Bronchial epithelial cell (primary cell): ENCODE measurements at places on chromosomes 13 and 19. TPM values are rescaled to one million over a fixed set of nuclear protein-coding genes. Genes with fewer than 3 reads are reported as not detected.

- DNase-seq: no peak
These were observed 12.2 kb upstream of the C19orf33 start for GRCh38 chr19:38291855-38292254.

- peak; percentile 73 for DNase-seq
These were observed 43.4 kb upstream of the MAP3K10 start for GRCh38 chr19:40147693-40148347.

DNA sequence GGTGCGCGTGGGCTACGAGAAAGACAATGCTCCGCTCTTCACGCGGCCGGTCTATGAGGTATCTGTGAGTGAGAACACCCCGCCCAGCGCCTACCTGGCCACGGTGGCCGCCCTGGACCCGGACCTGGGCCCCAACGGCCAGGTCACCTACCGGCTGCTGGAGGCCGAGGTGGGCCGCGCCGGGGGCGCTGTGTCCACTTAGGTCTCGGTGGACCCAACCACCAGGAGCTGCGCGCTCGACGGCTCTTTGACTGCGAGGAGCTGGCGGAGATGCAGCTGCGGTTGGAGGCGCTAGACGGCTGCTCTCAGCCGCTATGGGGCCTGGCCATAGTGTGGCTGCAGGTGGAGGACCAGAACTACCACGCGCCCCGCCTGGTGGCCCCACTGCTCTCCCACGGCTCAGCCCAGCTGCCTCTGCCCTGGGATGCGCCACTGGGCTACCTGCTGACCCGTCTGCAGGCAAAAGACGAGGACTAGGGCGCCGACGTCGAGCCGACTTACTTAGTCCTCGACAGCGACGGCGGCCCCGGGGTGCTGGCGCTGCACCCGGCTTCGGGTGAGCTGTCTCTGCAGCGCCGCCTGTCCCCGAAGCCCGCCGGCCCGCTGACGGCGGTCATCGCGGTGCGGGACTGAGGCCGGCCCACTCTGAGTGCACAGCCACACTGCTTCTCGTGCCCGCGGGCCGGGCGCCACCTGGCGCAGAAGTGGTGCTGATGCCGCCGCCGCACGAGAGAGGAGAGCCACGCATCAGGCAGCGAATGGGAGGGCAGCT is 173.0 kb downstream of the OLFM4 start:
- DNase-seq: no peak

TRAPPC2B gene
- total RNA-seq: 13.7 and 16.5 TPM in 2 replicates

- DNase-seq: no peak
These were observed 23.8 kb upstream of the SHKBP1 start for GRCh38 chr19:40552848-40553247.

CYP4F2 gene
- total RNA-seq: under 0.01 TPM in 1 of 2 replicates, not detected in the other

- DNase-seq: no peak
These were observed 56.3 kb upstream of the UBAC2 start for GRCh38 chr13:99144306-99144705.

DNA sequence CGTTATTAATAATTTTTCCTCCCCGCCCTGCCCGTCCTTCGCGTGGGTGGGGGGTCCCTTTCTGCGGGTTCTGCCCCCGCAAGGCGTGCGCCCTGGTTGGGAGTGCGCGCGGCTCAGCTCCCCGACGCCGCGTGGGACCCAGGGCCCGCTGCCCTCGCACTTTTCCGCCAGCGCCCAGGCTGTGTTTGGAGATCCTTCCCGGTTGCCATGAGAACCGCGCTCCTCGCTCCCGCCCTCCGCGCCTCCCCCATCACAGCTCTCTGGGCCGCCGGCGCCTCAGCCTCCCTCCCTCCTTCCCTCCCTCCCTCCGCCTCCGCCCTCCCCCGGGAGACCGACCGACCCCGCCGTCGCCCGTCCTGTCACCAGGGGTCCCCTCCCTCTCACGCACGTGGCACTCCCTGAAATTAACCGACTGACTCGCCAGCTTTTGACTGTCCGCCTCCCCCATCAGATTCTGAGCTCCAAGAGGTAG is 2.4 kb upstream of the SSBP4 start:
- no peak for DNase-seq

DNA sequence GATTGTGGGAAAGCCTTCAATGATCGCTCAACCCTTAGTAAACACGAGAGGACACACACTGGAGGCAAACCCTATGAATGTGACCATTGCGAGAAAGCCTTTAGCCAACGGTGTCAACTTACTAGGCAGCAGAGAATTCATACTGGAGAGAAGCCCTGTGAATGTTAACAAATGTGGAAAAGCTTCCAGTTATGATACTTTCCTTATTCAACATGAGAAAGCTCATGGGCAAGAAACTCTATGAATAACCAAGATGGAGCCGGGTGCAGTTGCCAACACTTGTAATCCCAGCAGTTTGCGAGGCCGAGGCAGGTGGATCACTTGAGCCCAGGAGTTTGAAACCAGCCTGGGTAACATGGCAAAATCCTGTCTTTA is 15.8 kb upstream of the ZNF8 start:
- DNase-seq: no peak

DNA sequence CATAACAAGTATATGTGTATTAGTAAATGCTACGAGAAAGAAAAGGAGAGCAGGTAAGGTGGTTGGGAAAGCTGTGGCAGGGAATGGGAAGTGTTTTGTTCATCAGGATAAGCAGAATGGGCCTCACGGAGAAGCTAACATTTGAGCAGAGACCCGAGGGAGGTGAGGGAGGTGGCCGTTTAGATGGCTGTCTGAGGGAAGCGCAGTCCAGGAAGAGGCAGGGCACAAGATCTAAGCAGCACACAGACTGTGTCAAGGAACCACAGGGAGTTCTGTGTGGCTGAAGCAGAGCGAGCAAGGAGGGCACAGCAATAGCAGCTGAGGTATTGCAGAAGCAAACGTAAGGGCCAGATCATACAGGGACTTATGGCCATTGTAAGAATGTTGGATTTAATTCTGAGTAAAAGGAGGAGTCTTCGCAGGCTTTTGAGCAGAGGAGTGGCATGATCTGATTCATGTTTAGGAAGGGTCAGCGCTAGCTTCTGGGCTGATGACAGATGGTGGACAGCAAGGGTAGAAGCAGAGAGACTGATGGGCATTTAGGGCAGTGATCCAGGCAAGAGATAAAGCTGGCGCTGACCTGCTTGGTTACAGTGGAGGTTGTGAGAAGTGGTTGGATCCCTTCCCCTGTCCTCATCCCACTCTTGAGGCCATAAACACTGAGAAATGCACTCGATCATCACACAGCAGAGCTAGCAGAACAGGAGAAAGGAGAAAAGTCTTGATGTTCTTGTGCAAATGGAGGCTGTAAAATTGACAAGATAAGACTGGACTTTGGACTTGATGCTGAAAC is 199.9 kb downstream of the LACC1 start:
- DNase-seq: no peak

- no peak for DNase-seq
These were observed at the start of gene MOB3A for GRCh38 chr19:2096034-2096479. TSS of gene MOB3A (minus strand) at chr19:2096326. CDS start at chr19:2078560, 17,766 bp downstream.

DNA sequence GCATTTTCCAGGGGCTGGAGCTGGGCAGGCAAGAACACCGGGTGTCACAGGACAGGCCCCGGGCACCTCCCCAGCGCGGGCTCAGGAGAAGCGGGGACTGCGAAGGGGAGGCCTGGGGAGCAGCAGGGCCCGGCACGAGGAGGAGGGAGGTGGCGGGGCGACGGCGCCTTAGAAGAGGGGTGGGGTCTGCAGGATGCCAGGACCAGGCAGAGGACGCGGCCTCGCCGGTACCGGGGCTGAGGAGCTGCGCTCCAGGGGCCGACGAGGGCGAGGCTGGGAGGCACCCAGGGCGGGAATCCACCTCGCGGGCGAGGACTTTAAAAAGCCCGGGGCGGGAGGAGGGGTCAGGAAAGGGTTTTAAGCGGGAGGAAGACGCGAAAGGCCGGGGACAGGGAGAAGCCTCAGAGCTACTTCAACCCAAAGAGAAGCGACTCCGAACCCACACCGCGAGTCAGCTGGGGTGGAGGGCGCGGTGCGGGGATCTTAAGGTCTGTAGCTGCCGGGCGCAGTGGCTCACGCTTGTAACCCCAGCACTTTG is 665 bp downstream of the ZNF347 start:
- DNase-seq: no peak

URAD gene
- not detected in 2 replicates for total RNA-seq

- no peak for DNase-seq
These were observed 308.0 kb downstream of the OLFM4 start for GRCh38 chr13:53336441-53337160.

FSD1 gene
- 0.13 and 0.26 TPM in 2 replicates for total RNA-seq

IL12RB1 gene
- total RNA-seq: under 0.01 TPM in 1 of 2 replicates, not detected in the other

DNA sequence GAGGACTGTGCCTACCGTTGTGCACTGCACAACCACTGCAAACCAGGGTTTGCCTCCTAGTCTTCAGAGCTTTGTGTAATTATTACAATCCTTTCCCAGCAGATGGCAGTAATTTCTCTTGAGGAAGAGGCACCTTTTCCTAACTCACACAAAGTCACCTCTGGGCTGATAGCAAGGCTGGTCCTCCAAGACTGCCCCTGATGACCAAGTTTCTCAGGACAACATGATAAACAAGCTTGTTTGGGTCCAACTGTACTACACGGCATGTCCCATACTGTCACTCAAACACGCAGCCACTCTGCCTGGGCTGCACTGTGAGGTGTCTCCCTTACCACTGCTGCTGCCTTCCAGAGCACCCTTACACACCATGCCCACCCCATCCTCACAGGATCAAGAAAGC is 39.3 kb downstream of the RFXAP start:
- DNase-seq: peak; percentile 61

EHD2 gene
- 53.4 and 67.5 TPM in 2 replicates for total RNA-seq

DNA sequence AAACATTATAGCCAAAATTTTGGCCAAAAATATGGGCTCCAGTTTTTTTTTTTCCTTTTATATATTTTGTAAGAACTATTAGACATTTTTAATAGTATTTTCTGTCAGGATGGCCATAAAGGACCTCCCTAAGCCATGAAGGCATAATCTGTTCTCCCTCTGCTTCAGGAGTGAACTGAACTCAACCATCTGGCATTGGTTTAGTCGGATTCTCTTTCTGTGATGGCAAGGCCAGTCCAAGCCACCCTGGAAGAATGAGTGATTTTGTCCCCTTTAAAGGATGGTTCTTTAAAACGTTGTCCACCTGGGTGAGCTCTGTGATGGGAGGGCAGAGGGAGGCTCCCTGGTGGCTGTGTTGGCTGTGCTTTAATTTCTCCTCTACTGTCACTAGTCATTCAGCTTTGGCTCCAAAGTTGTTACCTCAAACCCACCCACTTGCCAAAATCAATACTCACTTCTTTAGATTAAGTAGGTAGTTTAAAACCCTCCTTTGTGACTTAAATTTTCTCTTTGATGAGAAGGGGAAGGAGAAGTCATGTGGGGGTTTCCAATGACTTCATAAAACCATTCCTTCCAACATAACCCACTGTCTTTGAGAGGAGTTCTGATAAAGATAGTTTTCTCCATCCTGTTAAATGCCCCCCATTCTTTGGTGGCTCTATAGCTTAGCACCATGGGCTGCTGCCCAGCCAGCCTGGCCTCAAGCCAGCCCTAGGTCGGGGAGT is 4.4 kb downstream of the TNFRSF19 start:
- DNase-seq: no peak

KCNJ14 gene
- total RNA-seq: 1.0 and 1.1 TPM in 2 replicates

GRCh38 chr13:29961036-29961670 is 110.7 kb upstream of the UBL3 start:
- DNase-seq: no peak

DHDH gene
- total RNA-seq: 9.2 and 10.8 TPM in 2 replicates

- no peak for DNase-seq
These were observed 73.1 kb downstream of the EPS15L1 start for GRCh38 chr19:16398530-16399249.
